ENCODE measurements at places on chromosomes 3 and 15. TPM values are rescaled to one million over a fixed set of nuclear protein-coding genes. Genes with fewer than 3 reads are reported as not detected.

Gene P2RY12
- not detected for total RNA-seq

Gene CD86
- total RNA-seq, result not detected

Gene KLHL40
- not detected for total RNA-seq

Gene SLC22A13
- total RNA-seq, result not detected

Gene DPPA2
- total RNA-seq, result not detected

Gene GREM1
- 4.7 TPM for total RNA-seq

Gene PARP15
- total RNA-seq, result not detected

Gene TJP1
- 81.7 TPM for total RNA-seq

Gene PTX3
- total RNA-seq, result 0.78 TPM

Gene SERINC4
- not detected for total RNA-seq

Gene CYP8B1
- total RNA-seq, result not detected

Gene CHRNB4
- total RNA-seq, result 1.1 TPM

Gene NR2E3
- not detected for total RNA-seq

Gene A4GNT
- total RNA-seq, result not detected

Gene TMEM108
- not detected for total RNA-seq

Gene ISLR2
- total RNA-seq, result 0.28 TPM

Gene SLC30A4
- 2.0 TPM for total RNA-seq

Gene DZIP1L
- total RNA-seq, result 9.4 TPM

Gene NR1I2
- total RNA-seq, result not detected

Gene GOLGA6L7
- total RNA-seq, result not detected

Gene MYO5C
- 7.8 TPM for total RNA-seq
